ENCODE measurements at places on chromosomes 1 and 21.
A peak's percentile ranks its signal among the peaks of the same experiment; 100 is the strongest.

DNA sequence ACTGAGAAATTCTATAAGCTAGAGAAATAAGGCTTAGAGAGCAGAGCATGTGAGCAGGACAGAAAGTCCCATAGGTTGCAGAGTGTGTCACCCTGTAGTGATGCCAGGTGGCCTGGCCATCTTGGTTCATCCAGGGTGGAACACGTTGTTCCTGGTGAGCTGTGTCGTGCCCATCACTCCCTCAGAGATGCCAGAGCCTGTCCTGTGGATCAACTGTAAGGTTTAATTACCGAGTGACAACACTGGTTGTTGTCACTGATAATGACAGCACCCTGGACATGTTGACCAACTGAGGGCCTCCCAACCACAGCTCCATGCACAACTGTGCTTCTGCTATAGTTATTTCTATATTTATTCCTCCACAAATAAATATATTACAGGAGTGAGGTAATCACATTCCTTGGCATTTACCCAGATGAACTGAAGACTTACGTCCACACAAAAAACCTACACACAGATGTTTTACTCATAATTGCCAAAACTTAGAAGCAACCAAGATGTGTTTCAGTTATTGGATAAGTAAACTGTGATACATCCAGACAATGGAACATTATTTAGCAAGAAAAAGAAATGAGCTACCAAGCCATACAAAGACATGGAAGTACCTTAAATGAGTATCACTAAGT, 6.2 kb downstream of the C1orf198 start:
- DNase-seq: no peak

- DNase-seq: no peak
These were observed 21.3 kb upstream of the ZMYM4 start for GRCh38 chr1:35247256-35247655.

DNA sequence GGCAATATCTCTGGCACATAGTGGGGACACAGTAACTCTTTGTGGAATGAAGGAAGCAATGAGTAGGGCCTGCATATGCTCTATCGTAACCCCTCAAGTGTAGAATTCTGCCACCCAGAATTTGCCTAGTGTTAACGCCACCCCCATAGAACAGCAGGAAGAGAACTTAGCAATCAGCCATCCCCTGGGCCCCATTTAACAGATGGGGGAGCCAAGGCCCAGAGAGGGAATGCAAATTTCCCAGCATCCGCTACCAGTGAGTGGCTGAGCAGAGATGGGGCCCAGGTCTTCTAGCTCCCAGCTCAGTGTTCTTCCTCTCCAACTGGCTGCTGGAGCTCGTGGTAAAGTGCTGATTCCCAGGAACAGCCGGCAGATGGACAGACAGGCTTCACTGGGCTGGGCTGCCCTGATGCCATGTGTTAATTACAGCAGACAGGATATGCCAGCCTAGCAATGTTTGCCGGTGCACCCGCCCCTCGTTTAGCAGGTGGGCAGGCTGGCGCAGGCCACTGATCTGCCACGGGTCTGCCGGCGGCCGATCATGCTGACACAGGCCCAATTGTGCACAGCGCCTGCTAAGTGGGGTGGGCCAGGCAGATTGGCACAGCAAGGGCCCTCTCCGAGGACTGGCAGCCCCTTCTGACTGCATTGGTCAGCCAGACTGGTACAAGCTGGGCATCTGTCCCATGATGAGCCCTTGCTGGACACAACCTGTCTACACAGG, 171.9 kb downstream of the IGSF21 start:
- no peak for DNase-seq

GRCh38 chr1:153386500-153386901, 4.4 kb downstream of the S100A8 start:
- no peak for DNase-seq

- DNase-seq: no peak
These were observed 134.0 kb upstream of the IRF2BP2 start for GRCh38 chr1:234743791-234744611.

DNA sequence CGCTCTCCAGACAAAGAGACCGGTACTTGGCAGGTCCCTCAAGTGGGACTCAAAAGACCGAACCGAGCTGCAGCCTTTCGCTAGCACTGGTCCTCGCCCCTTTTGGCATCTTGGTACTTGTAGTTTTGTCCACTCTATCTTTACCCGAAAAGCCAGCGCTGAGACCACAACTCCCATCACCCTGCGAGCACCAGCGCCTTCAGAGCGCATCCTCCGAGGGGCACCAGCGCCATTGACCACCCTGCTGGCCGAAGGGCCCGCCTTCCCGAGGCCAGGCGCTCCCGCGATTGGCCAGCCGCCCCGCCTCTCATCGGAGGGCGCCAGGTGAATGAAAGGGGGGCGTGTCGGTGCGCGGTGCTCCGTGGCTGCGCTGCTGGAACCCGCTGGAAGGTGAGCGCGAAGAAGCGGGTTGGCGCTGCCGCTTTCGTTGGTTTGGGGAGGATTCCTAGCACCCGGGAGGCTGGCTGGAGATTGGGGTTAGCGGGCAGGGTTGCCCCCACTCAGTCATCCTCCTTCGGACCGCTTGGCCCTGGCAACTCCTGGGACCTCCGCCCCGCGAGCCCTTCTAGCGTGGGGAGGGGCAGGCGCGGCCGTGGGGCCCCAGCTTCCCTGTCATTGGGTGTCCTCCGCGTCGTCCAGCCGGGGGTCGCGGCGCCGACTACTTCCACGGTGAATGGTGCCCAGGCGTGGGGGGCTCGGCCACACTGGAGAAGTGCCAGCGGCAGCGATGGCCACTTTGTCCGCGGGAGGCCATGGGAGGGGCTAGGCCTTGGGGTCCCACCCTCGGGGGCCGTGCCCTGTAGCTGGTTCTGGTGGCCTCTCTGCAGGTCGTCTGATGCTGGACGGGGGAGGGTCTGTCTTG, at the start of gene ZBTB8B:
TSS of gene ZBTB8B (plus strand) at position 357 of the 862 bp plus-strand sequence. CDS start 5,553 bp downstream, outside the sequence.
- DNase-seq: peak; percentile 5

DNA sequence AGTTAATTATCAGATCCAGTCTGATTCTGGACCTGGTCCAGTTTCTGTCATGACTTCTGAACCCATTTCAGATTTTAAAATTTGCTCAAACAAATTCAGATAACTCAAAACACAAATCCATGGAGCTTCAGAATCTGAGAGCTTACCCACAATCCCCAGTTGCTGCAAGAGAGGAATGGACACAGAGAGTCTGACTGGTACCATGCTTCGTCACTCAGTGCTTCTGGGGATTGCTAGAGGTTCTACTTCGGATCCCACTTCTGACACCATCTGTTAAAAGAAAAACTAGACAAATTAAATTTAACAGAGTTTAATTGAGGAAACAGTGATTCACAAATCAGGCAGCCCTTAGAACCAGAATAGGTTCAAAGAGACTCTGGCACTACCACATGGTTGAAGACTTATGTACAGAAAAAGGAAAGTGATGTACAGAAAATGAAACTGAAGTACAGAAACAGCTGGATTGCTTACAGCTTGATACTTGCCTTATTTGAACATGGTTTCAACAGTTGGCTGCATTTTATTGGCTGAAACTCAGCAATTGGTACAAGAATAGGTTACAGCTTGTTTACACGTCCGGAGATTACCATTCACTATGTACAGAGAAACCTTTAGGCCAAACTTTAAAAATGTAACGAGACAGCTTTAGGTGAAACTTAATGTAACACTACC, 60.7 kb upstream of the TEKT2 start:
- DNase-seq: no peak

- no peak for DNase-seq
These were observed 69.3 kb downstream of the SKI start for GRCh38 chr1:2297246-2298011.

DNA sequence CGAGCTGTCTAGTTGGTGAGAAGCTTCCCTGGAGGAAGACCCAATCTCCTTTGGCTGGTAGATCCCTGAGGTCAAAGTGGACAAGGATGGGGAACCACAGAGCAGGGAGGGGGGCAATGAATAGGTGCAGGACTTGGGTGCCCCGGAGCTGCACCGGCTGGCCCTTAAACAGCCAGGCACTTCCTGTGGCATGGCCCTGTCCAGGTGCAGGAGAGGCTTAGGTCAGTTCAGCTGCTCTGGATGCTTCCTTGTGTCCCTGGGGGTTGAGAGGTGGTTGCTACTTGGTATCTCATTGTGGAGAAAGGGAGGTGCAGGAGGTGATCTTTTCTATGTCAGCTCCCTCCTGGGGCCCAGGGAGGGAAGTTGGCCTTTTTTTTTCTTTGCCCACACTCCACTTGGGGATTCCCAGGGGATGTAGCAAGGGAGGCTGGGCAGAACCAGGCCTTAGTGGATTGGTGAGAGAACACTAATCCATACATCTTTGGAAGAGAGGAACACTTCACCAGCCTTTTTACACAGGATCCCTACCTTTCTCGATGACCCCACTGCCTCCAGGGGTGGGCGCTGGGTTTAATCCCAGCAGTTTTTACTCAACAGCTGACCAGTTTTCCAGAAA, 1.2 kb upstream of the ST3GAL3 start:
- DNase-seq: no peak

DNA sequence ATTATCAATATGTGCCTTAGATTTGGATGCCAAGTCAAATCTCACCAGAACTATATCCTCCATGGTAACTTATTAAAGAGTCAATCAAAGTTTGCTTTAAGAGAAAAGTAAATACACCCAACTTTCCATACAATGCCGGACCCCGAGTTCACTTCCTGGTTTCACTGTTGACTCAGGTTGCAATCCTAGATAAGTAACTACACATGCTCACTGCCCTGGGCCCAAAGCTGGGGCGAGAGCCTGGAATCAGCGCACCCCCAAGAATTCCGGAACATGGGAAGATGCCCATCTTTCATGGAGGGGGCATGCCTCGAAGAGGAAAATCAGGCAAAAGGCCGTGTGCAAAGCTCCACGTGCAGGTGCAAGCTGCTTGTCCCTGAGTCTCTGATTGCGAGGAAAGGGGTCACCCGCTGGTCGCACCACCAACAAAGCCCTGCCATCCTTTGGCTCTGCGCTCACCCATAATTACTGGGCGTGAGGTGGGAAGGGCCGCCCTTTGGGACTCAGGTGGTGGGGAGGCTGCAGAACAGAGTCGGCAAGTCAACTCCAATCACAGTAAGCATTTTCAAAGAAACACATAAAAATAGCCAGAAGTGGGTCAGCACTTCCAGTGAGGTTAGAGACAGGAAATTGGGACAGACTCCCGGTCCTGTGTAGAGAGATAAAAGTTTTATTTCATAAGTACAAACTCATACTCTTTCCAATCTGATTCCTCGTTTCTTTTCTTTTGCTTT, 167.7 kb downstream of the TOMM20 start:
- DNase-seq: no peak

GRCh38 chr1:92786111-92786901, 1.4 kb upstream of the EVI5 start:
- DNase-seq: no peak

DNA sequence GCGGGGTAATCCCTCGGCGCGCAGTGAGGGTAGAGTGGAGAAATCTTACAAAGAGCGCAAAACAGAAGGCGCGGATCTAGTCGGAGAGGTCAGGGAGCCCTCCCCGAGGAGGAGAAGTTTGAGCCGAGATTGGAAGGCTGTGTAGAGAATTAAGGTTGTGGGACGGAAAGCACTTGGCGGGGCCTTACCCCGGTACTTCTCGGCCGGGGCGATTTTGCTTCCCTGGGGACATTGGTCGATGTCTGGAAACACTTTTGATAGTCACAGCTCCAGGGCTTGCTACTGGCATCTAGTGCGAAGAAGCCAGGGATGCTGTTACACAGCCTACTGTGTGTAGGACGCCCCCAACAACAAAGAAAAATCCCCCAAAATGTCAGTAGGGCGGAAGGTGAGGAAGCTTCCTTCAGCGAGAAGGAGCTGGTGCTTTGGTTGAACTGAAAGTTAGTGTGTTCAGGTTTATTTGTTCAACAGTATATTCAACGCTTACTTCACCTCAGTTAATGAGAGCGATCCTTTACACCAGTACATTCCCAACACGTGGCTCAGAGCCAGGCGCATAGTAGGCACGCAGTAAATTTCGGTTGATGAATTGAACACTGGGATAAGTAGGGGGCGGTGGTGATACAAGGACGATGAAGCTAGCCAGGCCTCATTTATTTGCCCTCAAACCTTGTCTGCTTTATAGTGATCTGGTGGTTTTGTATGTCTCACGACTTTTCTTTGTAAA, 807 bp downstream of the CEP85 start:
- peak; percentile 3 for DNase-seq

DNA sequence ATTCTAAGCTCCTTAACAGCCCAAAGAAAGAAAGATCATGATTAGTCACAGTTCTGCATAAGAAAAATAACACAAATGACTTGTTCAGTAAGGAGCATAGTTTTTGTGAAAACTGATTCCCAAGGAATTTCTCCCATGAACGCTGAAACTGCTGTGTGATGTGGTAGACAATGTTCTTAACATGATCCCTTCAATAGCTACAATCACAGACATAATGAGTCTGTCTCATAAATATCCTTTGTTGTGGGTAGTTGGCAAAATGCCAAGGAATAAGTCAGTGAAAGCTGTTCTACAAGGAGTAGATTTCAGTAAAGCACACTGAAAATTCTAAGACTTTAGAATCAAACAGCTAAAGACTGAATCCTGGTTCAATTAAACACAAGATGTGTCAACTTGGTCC, 404.8 kb downstream of the HLX start:
- DNase-seq: no peak

GRCh38 chr1:109201123-109201703, 12.5 kb upstream of the SARS1 start:
- peak; percentile 32 for DNase-seq

- DNase-seq: peak; percentile 59
These were observed 24.4 kb downstream of the SLC66A1 start for GRCh38 chr1:19336543-19336942.

GRCh38 chr1:38487396-38487795, 372.2 kb downstream of the RRAGC start:
- no peak for DNase-seq

- DNase-seq: no peak
These were observed 194.3 kb upstream of the CAMK1G start for GRCh38 chr1:209389258-209389657.

DNA sequence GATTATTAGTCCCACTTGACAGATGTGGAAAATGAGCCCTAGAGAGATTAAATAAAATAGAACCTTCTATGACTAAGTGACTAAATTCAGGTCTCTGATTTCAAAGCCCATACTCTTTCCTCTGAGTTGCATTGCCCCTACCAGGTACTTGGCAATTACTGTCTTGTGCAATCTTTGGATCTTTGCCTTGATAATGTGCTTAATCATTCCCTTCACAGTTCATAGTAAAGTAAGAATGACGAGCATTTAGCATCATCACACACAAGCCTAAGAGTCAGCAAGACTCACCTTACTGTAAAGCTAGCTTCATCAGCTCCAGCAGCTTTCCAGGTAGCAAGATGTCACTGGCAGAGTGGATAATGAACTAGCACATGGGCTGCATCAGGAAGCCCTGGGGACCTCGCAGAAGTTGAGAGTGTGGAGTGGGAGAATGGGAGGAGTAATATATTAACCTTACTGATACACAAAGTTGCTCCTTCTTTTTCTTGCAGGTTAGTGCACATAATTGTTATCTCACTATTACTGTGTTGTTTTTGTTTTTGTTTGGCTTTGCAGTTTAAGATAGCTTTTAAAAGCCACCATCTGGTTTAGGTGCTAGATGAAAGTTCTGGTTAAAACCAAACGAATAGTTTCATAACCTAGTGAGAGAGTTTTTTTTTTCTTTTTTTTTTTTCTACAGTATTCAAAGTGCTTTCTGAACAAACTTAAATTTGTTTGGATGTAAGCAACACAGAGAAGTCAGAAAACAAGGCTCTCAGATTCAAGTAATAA, 71.8 kb downstream of the PBX1 start:
- no peak for DNase-seq
